ENCODE measurements at places on chromosomes 11 and 22.

DNA sequence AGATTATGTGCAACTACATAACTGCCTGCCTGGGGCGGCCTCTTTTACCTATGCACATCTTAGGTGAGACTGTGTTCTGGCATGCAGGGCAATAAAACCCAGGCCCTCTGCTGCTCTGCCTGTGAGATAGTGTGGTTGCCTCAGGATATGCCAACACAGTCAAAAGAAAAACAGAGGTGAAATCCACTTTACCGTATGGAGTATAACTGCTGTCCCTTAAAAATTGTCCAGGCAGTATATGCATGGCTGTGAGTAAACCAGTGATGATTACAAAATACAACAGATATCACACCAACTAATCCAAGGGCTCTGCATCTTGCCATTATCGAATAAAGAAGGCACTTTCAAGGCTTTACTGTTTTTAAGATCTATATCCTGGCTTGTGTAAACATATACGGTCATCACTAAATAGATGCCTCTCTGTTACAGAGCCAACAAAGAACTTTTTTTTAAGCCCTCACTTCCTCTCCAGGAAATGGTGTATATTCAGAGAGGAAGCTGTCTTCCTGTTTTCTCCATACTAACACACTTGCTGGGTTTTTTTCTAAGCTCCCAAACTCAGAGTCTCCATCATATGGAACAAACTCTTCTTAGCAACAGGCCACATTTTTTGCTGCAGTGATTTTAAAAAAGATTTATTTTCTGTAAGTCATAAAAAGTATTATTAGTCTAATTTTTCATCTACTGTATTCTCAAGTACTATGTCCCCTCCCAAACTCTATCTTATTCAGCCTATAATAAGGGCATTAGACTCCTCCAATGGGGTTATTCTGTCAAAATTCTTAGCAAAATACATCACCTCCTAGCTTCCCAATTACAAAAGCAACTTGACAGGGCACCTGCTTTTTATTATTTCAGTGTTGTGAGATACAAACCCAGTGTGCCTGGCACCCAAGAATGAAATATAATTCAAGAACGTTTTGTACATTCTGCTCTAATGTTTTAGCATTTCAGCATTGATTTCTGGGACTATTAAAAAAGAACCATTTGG is 135.2 kb downstream of the MAML2 start:
- no peak for DNase-seq

GRCh38 chr11:114269498-114269897 is 26.7 kb upstream of the NNMT start:
- DNase-seq = no peak

DNA sequence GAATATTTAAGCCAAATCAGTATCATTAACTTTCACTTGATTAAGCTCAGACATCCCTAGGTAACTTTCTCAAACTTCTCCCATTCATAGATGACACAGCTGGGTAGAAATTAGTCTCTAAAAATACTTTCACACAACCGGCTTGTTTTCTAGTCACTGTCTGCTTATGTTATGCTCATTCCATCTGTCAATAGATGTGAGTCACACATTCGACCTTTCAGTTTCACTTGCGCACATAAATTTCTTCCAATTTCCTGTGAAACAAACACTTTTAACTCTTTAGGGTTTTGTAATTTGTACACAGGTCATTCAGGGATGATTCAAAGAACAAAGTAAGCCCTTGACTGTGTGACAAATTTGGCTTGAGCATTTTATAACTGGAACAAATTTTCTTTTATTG is 723.0 kb downstream of the KCNA4 start:
- DNase-seq = no peak

- no peak for DNase-seq
Observed at GRCh38 chr22:28904211-28904896, 21.0 kb downstream of the ZNRF3 start.

DNA sequence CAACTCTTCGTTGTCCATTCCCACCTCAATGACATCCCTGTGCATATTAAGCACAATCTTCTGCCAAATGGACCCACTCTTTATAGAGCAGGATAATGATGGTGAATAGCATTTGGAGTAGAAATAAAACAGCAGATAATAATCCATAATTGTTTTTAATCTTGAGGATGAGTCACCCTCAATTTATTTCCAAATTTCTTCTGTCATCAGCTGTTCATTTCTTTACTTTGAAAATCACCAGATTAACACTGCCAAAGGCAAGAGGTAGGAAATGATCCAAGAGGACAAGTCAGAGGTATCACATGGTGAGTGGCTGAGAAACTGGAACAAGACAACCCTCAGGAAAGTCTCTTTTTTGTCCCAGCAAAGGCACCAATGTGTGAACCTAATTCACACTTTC is 7.3 kb upstream of the AMBRA1 start:
- DNase-seq = no peak

- no peak for DNase-seq
Observed at GRCh38 chr11:120135838-120136237, 2.1 kb downstream of the TRIM29 start.

GRCh38 chr22:28146401-28147314 is 227.6 kb upstream of the PITPNB start:
- DNase-seq = no peak
